ENCODE measurements at places on chromosomes 6 and 20.

GRCh38 chr6:33312361-33313104, 1.3 kb downstream of the TAPBP start:
- peak; percentile 84 for DNase-seq

- DNase-seq: no peak
Measured at GRCh38 chr6:167113047-167113754, 9.7 kb upstream of the CCR6 start.

DNA sequence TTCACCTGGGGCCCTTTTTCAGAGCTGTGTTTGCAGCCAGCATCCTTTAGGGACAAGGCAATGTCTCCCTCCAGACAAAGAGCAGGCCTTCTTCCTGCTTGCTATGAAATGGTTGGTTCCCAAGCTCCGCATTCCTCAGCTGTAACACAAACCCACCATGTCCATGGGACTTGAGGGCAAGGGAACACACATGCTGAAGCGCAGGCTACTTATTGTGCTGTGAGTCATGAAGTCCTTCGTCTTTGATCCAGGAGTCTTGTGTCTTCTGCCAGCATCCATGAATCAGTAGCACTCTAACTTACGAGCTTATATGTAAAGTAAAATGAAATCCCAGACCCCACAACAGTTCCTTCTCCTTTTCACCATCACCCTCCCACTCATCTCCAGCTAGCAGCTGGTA, 59.0 kb downstream of the ANKRD60 start:
- no peak for DNase-seq

DNA sequence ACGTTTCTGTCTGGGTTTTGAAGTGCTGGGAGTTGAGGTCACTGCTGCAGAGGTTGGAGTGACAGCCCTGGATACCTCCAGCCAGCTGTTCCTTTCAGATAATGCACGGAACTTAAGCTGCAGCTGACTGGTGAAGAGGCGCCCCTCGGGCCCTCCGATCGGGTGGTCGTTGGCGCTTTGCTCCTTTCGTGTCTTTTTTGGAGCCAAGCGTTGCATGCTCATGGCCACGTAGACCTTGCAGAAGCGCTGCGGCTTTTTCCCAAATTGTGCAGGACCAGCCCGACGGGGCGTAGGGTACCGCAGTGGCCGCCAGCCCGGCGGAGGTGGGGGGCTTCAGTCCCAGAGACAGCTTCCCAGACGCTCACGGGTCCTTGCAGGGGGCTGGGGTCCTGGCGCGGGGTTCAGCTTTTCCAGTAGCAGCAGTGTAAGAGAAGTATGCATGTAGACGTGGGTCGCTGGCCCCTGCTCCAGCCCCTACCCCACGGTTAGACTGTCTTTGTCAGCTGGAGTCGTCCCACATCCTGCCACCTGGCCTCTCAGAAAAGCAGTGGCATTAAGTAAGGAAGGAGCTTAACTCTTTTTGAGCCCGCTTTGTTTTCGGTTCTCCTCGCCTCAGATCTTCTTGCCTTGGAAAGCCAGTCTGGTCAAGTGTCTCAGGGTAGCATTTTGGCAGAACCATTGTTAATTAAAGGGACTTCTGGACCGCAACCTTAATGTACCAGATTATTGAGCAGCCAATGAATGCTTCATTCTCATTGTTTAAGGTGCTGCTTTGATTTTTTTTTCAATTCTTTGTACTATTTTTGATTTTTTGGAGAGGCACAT, 838 bp downstream of the TNFAIP3 start:
- DNase-seq: no peak

DNA sequence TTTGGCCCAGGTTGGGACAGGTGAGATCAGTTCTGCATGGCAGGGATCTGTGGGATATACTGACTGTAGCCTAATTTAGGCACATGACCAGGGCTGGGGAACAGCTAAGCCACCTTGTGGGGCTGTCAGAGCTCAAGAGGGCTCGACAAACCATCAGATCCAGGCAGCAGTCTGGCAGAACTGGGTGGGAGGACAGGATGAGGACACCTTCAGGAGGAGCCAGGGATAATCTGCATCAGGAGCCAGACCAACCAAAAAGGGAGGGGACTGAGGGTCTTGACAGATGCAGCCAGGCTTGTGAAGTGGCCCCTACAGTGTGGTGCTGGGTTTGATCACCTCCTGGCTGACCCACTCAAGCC, 123.4 kb downstream of the MAFB start:
- no peak for DNase-seq
